GF-D8 (cell line): ENCODE measurements at places on chromosomes 12 and 14.
A peak's percentile ranks its signal among the peaks of the same experiment; 100 is the strongest.

- DNase-seq: no peak
Observed at GRCh38 chr14:49418789-49419188, 167.4 kb downstream of the RPS29 start.

DNA sequence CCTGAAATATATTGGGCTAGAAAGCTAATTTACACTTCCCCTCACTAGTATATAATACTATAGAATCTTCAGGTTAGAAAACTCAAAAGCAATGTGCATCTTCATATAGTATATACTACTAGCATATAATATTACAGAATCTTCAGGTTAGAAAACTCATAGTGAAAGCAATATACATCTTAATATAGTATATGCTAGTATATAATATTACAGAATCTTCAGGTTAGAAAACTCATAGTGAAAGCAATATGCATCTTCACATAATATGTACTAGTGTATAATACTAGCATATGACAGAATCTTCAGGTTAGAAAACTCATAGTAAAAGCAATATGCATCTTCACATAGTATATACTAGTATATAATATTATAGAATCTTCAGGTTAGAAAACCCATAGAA, 329.6 kb downstream of the ZFP36L1 start:
- no peak for DNase-seq

- no peak for DNase-seq
Observed at GRCh38 chr12:70686299-70686698, 49.1 kb upstream of the PTPRB start.

DNA sequence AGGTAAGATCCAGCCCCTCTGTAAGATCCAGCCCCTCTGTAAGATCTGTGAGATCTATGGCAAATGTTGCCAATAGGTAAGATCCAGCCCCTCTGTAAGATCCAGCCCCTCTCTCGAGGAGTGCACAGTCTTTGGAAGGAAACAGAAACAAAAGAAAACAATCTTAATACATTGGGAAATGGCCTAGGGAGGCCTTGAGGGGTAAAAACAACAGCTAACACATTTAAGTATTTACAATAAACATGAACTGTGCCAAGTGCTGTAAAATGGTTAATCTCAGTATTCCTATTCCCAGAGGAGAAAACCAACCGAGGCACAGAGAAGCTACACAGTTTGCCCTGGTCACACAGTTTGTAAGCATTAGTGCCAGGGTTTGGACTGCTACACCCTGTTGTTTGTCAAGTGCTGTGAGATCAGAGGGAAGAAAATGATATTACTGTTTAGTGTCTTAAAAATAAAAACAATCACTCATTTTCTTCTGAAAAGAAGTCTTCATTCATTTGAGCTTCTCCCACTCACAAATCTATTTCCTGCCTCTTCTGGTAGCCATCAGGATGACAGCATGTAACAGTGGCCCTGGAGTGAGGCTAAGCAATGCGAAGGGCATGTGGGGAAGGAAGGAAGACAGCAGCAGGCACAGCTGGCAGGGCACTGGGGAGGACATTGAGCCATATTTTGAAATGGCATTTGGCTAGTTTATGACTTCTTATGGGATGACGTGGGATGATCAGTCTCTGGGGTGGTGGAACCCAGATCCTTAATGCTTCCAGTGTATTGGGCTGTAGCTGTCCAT, 118.7 kb upstream of the PTPRQ start:
- no peak for DNase-seq

DNA sequence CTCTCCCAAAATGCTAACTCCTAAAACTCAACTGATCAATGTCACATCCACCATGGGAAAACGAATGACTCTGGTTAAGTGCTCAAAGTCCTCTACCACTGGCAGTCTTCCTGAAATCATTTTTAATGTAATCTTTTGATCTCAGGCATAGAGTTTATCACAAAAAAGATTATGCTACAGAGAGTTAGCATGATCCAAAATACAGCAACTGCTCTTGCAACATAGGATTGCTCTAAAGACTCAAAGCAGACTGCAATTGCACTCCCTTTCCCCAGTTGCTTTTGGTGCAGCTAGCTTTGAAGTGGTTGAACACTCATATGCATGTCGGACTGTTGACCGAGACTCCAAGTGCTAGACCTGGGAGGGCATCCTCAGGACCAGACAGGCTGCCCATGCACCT, 109.3 kb downstream of the C12orf42 start:
- no peak for DNase-seq

GRCh38 chr14:23406244-23406643, 1.8 kb downstream of the MYH6 start:
- DNase-seq: no peak

DNA sequence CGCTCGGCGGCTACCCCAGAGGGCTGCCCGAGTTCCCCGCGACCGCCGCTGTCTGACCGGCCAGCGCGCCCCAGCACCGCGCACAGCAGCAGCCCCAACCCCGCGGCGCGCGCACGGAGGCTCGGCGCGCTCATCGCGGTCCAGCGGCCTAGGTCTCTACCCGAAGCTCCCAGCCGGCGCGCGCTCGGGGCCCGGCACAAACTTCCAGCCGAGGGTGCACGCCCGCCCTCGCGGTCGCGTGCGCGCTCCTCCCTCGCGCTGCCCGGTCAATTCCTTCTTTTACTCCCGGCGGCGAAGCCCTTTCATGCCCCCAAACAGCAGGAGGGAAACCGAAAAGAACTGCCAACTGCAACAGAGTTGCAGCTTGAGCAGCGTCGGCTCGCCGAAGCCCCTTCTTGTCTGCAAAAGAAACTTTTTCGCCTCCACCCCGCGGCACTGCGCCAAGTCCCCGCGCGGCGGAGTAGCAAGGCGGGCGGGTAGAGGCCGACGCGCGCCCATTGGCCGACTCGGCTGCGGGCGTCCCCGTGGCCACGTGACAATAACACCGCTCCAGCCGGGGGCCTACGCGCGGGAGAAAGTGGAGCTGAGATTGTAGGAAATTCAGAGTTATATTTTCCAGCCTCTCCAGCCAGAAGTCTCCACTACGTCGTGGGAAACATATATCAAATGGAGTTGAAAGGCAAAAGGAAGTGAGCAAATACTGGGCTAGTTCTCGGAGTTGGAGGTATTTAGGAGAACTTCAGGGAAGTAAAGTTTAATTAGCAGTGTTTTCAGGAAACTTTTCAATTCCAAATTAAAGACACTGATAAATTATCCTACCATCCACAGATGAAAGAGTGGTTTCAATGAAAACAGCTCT, at the start of gene LRIG3:
TSS of gene LRIG3 (minus strand) at position 403 of the 859 bp plus-strand sequence. CDS start at position 134, 269 bp downstream.
- no peak for DNase-seq

DNA sequence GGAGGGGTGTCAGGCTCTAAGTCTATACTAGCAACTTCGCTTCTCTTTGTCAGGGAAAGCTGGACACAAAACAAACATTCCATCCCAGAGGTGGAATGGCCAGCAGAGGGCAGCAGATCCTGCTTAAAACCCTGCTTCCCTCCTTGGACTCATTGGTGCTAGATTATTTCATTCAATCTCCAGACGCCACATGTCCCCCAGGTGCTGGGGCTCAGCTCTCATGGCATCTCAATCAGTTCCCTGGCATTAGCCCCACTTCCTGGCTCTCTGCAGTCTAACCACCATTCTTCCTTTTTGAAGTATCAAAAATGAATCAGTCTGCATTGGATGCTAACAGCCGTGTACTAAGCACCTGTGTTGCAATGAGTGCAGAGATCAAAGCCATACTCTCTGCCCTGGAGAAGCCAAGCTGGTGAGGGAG, 8.1 kb upstream of the PPP1R1A start:
- DNase-seq: no peak

DNA sequence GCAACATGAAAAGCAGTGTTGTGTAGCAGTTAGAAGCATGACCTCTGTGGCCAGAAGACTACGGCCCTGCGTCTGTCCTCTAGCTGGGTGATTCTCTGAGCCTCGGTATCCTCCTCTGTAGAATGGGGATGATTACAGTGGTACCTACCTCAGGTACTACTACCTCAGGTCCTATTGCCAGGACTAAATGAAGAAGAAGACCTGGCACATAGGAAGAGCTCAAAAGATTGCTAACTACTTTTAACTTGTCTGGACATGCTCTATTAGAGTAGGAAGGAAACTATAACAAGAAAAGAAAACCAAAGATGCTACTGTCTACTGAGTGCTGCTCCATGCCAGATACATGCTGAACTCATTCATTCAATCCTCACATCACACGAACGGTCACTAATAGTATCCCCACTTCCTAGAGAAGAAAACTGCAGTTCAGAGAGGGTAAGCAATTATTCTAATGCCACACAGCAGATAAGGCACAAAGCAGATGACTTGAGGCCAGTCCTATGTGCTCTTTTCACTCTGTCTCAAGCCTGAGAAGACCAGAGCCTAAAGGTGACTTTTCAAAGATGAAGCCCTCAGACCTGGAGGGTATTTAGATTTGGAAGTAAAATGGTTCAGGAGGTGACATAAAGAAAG, 108.1 kb upstream of the HIF1A start:
- no peak for DNase-seq

DNA sequence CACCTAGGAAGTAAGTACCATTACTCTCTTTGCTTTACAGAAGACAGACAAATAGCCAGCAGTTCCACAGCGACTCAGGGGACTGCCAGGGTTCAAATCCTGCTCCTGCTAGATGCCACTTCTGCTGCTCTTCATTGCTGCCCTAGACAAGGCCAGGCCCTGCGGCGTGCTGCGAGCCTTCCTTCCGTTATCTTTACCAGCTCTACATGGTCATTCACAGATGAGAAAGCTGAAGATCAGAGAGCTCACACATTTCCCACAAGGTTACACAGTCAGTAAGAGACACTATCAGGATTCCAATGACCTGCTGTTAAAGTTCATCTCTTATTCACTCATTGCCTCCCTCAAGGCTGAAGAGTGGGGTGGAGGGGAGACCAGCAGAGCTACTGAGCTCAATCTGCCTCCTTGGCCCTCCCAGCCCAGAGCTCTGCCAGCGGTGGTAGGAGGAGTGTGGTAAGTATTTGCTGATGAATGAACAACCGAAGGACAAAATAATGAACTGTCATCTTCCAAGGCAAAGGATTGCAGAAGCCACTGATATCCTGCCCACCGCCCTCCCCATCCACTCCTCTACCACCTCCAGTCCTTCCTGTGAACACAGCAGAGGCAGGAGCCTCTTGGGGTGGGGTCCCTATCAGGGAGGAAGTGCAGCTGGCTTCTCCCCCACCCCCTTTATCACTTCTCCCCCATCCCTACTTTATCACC, 14.6 kb upstream of the HDAC7 start:
- no peak for DNase-seq

DNA sequence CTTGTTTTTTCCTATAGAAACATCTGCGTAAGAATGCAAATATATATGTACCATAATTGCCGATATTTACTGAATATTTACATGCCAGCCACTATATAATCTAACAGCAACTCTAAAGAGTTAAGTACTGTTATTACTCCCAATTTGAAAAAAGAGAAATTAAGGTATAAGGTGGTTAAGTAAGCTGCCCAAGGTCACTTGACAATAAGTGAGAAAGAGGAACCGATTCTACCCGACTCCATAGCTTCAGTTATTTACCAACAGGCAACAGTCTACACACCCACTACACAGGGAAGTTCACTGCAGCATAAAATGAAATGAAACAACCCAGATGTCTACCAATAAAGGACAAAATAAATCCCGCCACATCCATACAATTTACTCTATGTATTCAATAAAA, 1.1 kb downstream of the MIS18BP1 start:
- DNase-seq: peak; percentile 70

DNA sequence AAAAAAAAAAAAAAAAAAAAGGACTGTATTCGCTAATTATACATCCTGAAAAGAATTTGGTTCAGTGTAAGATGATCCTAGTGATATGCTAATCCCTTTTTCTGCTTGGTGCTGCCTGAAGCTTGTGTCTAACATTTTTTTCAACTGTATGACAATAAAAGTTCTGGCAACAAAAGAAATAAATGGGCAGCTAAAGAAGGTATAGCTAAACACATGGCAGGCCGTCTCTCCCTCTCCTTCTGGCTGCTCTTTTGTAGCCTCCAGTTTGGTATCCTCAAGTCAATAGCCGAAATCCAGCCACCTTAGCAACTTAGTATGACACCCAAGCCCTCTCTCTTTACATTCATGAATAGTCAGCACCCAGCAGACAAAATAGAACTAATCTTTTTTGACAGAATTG, 198.3 kb upstream of the OTX2 start:
- no peak for DNase-seq

DNA sequence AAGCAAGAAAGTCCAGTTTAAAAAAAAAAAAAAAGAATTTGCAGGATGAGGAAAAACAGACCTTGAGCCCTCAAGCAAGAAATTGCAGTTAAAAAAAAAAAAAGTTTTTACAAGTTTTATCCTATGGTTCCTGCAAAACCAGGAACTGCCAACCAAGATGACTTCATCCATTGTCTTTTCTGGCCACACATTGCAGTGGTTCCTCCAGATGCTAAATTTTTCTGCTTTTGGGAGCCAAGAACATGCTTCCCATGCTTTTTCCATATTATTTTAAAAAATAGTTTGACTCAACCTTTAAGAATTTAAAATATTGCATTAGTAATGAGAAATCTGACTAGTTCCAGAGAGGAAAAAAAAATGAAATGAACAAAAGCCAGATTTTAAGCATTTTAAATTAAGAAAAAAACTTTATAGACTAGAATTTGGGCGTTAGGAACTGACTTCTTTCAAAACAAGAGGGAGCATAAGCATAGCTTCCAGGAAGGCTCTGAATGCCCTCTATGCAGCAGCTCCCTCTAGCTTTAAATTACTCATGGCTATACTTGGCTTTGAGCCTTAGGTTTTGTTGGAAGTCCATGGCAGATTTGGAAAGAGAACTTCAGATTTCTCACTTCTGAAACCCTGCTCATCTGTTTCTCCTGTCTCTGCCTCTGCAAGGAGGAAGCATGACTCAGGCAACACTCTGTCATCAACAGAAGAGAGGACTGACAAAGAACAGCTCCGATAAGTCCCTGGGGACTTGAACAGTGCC, 124.5 kb downstream of the GPR65 start:
- DNase-seq: no peak

DNA sequence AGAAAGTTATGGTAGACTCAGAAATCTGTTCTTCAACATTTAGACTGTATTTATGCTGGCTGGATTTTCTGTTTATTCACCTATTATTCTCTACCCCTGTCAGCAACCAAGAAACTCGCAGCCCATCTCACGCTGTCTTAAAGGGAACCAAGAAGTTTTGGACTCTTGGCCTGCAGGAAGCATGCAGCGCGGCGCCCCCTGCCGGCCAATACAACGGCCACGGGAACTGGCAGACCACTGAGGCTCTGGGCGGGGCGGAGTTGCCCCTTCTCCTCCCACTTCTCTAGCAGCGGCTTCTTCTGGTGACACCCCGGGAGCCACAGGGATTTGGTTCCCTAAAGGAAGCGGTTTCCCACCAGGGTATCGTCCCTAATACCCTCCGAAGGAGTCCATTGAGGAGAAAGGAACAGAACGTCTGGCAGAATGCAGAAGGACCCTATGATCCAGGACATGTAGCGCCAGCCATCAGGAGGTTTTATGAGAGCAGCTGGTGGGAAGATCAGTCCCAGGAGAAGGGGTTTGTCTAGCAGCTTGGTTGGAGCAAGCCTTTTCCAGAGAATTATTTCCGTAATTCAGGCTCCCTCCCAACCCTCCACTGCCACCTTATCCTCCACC, 21.0 kb upstream of the RNASE2 start:
- no peak for DNase-seq
